ENCODE measurements at places on chromosomes 3 and 15. TPM values are rescaled to one million over a fixed set of nuclear protein-coding genes. Genes with fewer than 3 reads are reported as not detected.

The ACOX2 gene
- 5.7 TPM for total RNA-seq

The FOXB1 gene
- total RNA-seq = not detected

The KLHL25 gene
- 2.4 TPM for total RNA-seq

The CASR gene
- total RNA-seq = under 0.01 TPM

The IQCH gene
- total RNA-seq = 2.7 TPM

The TMEM266 gene
- total RNA-seq = not detected

The SLC26A6 gene
- 20.2 TPM for total RNA-seq

The LRRC2 gene
- under 0.01 TPM for total RNA-seq

The PARP15 gene
- total RNA-seq = 7.0 TPM

The PLCL2 gene
- total RNA-seq = 21.5 TPM

The CMTM8 gene
- 2.2 TPM for total RNA-seq

The CIDEC gene
- total RNA-seq = under 0.01 TPM

The TMCO5A gene
- not detected for total RNA-seq

The SLC6A20 gene
- total RNA-seq = under 0.01 TPM

The MRAS gene
- total RNA-seq = 2.2 TPM

The A4GNT gene
- total RNA-seq = not detected

The COL8A1 gene
- not detected for total RNA-seq

The ITGB5 gene
- 2.2 TPM for total RNA-seq

The GRAMD1C gene
- 2.4 TPM for total RNA-seq

The P3H2 gene
- total RNA-seq = under 0.01 TPM

The ASB14 gene
- not detected for total RNA-seq

The NMD3 gene
- total RNA-seq = 44.7 TPM

The PRRT3 gene
- total RNA-seq = 8.1 TPM

The CHRFAM7A gene
- 10.2 TPM for total RNA-seq

The CPNE9 gene
- 0.81 TPM for total RNA-seq

The MLH1 gene
- total RNA-seq = 36.1 TPM
